ENCODE measurements at places on chromosomes 16 and 17.
A peak's percentile ranks its signal among the peaks of the same experiment; 100 is the strongest.

GRCh38 chr16:79918916-79919315 lies 318.4 kb upstream of the MAF start:
- no peak for DNase-seq

DNA sequence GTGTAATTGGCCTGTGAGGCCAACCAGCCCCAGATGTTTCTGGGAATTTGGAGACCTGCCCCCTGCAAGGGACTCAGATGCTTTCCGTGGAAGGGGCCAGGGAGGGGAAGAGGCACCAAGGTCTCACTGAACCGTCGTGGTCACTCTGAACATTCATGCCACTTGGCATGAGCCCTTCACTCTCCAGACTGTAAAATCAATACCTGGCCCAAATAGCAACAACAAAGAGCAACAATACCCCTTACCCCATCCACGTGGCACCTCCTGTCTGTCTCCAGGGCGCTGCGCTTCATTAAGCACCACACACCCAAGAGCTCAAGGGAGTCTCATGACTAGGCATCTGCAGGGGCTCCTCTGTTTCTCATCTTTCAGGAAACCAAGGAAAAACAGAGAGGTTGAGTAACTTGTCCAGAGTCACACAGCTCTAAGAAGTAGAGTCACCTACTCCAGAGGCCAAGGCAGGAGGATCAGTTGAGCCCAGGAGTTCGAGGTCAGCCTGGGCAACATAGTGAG lies 52.8 kb downstream of the SOCS1 start:
- DNase-seq = no peak

DNA sequence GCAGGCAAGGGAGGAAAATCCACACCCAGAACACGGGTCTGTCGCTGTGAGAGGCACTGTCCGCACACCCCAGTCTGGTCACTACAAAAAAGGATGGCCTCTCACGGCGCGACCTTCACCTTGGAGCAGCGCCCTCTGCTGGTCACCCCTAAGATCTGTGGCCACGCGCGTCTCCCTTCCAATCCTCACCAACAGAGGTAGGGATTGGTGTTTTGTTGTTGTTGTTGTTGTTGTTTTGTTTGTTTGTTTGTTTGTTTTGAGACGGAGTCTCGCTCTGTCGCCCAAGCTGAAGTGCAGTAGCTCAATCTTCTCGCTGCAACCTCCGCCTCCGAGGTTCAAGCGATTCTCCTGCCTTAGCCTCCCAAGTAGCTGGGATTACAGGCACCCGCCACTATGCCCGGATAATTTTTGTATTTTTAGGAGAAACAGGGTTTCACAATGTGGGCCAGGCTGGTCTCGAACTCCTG lies 15.0 kb upstream of the C17orf58 start:
- DNase-seq = no peak

DNA sequence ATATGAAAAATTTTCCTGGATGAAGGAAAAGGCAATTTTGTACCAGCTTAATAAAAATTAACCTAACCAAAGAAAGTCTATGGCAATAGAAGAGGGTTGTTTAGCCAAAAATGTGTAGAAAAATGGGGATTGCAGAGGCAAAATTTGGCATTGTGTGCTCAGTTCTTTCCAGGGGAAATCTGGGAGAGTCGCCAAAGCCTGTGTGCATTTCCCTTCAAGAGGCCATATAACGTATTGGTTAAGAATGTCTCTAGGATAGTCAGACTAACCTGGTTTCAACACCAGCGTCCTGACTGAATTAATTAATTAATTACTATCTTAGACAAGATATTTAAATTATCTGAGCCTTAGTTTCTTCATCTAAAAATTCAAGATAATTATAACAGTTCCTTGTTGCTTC lies 44.8 kb upstream of the HLF start:
- DNase-seq = no peak

GRCh38 chr16:85014311-85014710 lies 3.0 kb upstream of the ZDHHC7 start:
- DNase-seq = no peak

DNA sequence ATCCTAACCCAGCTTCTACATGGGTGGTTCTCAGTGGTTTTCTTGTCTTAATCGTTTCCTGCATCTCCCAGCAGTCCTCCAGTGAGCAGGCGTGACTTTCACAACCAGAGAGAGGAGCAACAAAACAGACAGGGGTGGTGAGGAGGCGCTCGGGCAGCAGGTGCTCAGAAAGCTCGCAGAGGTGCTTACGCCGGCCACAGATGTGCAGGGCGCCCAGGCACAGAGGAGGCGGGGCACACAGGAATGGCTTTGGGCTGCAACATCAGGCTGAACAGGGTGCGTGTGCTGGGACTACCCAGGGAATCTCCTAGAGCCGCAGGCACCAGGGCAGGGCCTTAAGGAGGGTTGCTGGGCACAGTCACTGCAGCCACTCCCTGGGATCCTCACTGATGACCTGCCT lies 32.6 kb downstream of the KLHDC4 start:
- no peak for DNase-seq

- DNase-seq = no peak
Observed at GRCh38 chr16:30094541-30095165, 1.4 kb downstream of the YPEL3 start.

GRCh38 chr17:2362881-2363280 lies 25.6 kb downstream of the SGSM2 start:
- DNase-seq = no peak

- DNase-seq = no peak
Observed at GRCh38 chr17:7867881-7868329, 10.1 kb downstream of the CYB5D1 start.

DNA sequence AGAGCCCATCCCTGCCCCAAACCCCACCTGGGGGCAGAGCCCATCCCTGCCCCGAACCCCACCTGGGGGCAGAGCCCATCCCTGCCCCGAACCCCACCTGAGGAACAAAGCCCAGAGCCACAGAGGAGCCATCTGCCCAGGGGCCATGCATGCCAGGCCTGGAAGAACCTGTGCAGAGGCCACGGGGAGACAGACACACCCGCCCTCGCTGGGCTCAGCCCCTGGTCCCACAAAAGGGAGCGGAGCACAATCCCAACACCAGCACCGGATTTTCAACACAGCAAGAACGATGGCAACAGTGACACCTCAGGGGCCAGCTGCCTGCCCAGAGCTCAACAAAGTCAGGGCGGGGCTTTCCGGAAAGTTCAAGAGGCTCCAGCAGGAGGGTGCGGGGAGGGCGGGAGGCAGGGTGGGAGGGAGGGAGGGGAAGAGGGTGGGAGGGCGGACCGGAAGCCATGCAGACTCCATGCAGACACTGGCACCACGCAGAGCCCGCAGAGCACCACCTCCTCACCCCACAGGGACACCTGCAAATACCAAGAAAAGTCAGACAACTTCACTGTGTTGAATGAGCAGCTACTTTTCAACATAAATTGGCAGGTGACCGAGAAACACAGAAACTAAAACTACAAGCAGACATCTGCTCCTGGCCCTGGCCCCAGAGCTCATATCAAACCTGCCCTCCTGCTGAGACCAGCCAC lies 27.9 kb upstream of the C16orf95 start:
- no peak for DNase-seq

DNA sequence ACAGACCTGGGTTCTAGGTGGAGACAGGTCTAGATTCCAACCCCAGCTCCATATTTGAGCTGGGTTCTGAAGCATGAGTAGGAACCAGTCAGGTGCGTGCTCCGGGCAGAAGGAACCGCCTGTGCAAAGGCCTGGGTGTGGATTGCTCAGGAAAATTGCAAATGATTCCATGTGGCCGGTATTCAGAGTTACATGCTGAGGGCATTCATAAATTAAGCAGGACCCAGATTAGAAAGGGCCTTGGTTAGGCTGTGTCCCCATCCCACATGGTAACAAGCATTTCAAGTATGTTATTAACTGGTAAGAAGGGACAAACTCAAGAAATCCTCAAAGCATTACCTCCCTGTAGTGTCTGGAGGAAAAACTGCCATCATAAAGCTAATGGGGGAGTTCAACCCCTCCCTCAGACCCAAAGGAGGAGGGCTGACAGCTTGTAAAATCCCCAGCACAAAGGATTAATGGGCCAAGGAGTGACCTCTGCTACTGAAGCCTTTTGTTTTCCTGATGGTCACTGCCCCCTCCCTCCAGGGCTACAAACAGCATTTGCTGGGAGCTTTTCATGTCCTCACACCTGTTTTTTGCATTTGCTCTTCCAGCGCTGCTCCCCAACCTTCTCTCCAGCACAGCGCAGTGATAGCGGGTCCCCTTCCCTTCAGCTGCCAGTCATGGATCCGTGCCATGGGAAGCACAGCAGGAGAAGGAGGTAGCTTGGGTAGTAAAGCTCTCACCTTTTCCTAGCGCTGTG lies 218.0 kb downstream of the C16orf95 start:
- DNase-seq = no peak

DNA sequence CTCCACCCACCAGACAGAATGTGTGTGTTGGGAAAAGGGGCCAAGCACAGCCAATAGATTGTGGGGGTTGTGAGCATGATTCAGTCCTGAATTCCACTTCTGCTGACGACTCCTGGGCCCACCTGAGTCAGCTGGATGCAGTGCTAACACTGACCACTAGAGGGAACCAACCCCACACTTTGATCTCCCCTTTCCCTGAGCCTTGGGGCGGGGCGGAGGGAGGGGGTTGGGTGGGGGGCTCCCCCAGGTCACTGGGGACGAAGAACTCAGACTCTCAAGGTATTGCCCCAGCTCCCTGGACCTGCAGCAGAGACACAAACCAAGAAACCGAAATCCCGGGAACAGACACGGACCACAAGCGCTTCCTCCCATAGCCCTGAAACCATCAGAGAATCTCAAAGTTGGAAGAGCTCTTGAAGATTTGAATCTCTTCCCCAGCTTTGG lies 621 bp upstream of the CSHL1 start:
- no peak for DNase-seq

DNA sequence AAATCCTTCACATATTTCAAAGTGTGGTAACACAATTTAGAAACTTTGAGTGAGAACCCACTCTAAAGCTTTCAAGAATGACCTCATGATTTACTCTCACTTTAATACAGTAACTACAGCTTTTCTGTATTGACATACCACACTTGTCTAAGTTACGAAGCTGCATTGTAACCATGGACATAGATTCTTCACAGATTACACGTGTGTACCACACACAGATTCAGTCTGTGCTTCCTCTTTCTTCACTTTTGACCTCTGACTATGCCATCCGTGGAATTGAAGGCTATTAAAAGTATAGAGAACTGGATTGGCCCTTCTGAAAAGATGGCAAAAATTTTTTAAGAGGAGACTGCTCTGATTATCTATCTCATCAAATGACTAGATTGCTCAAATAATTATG lies 172.7 kb downstream of the TANC2 start:
- no peak for DNase-seq

DNA sequence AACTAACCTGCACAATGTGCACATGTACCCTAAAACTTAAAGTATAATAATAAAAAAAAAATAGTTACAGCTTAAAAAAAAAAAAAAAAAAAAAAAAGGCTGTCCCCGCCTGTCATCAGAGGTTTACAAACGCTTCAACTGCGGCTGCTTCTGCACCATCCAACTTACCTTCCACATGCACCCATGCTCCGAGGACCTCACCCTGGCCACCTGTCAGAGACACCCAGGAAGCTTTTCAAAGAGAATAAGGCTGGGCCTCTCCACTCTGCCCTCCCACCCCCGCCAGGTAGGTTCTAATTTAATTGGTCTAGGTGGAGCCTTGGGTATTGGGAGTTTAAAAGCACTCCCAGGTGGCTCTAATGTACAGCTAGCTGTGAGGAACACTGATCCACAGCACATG lies 64.9 kb downstream of the COPRS start:
- DNase-seq = no peak

- peak; percentile 28 for DNase-seq
Observed at GRCh38 chr17:10737168-10737622, 7.4 kb upstream of the TMEM220 start.

DNA sequence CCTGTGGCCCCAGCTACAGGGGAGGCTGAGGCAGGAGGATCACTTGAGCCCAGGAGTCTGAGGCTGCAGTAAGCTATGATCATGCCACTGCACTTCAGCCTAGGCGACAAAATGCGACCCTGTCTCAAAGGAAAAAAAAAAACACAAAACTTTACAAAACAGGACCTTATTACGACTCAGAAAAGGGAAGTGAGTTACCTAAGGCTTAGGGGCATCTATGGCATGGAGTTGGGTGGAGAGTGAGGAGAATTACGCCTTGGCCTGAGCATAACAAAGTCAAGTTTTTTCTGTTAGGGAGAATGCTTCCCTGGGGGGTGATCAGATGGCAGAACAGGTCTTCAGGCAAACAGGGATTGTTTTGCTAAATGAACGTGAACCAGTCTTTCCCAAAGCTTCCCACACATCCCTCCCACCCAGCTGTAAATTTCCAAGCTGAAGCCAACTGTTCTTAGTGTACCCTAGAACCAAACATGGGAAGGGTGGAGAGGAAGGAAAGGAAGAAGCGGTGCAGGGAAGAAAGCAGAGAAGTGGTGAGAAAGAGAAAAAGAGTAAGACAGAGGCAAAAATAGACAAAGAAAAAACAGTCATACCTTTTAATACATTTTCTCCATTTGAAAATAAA lies 24.6 kb upstream of the TNRC6C start:
- no peak for DNase-seq

DNA sequence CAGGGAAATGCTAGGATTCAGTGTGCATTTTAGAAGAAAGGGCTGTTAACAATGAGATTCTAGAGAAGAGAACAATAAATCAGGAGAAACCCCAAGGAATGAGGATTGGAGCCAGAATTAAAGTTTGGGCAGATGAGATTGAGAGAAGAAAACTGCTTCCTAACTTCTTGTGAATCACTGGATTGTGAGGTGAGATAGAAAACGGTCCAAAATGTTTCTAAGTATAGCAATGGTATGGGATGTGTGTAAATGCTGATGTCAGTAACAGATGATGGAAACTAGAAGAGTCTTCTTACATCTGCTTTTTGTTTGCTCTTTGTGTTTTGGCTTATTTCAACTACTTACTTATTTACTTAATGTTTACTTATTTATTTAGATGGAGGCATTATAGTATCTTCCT lies 123.0 kb downstream of the KCNJ2 start:
- no peak for DNase-seq

DNA sequence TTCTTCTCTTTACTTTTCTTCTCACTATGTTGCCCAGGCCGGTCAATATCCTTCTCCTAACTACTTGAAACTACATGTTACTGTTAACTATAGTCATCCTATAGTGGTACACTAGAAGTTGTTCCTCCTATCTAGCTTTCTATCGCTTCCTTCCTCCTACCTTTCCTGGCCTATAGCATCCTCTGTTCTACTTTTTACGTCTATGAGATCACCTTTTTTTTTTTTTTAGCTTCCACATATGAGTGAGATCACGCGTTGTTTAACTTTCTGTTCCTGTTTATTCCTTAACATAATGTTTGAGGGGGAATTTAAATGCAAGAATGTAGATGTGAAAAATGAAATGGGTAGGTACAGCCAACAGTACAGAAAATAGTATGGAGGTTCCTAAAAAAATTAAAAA lies 30.5 kb upstream of the YPEL2 start:
- no peak for DNase-seq

- DNase-seq = no peak
Observed at GRCh38 chr17:2378905-2379304, 22.0 kb downstream of the MNT start.
